ENCODE measurements at places on chromosomes 3 and 15.

GRCh38 chr3:181103605-181104004, 114.1 kb upstream of the DNAJC19 start:
- DNase-seq = no peak

DNA sequence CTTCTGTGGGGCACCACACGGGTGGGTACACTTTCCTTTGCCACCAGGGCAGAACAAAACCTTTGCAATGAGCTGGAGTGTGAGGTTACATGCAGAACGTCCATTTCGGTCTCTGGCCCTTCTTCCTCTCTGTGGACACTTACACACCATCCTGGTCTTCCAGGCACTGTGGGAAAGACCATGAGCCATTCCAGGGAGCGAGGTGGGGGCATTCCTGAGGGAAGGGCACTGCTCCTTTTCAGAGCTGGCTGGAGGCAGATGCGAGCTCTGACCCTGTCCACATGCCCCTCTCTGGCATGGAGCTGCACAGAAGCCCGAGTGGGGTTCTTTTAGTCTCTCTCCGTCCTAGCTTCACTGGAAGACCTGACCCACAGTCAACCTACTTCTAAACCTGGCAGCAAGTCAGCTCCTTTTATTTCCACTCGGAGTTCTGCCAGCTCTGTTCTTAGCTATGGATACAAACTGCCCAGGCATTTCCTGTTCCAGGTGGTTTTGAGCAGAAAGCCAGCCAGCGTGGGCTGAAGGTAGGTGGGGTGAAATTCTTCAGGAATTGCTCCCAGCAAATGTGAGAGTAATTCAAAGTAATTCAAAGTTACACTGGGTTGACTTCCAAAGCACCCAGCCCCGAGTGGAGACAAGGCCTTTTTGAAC, 281.4 kb downstream of the ADAMTS17 start:
- no peak for DNase-seq

DNA sequence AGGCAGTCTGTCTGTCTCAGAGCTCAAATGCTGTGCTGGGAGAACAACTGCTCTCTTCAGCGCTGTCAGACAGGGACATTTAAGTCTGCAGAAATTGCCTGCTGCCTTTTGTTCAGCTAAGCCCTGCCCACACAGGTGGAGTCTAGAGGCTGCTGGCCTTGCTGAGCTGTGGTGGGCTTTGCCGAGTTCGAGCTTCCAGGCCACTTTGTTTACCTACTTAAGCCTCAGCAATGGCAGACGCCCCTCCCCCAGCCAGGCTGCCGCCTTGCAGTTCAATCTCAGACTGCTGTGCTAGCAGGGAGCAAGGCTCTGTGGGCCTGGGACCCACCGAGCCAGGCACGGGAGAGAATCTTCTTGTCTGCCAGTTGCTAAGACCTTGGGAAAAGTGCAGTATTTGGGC, 25.0 kb upstream of the RPP14 start:
- no peak for DNase-seq

DNA sequence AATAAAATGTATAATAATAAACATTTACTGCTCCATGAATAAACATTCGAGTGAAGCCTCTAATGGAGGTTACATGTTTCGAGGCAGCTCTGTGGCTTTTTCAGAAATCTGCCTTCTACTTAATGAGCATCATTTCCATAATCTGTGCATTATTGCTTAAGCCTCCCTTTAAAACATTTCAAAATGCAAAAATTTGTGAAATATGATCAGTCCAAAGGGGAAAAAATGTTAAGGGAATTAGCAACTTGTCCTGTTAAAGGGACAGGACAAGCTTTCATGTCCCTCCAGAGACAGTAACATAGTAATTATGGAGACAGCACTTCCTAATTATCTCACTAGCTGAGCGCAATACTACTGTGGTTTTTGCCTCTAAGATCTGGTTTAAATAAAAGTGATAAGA, 886.6 kb upstream of the CFAP20DC start:
- DNase-seq = no peak

GRCh38 chr3:120025520-120025919, 68.7 kb downstream of the GSK3B start:
- no peak for DNase-seq

GRCh38 chr3:120018299-120018698, 75.9 kb downstream of the GSK3B start:
- no peak for DNase-seq

DNA sequence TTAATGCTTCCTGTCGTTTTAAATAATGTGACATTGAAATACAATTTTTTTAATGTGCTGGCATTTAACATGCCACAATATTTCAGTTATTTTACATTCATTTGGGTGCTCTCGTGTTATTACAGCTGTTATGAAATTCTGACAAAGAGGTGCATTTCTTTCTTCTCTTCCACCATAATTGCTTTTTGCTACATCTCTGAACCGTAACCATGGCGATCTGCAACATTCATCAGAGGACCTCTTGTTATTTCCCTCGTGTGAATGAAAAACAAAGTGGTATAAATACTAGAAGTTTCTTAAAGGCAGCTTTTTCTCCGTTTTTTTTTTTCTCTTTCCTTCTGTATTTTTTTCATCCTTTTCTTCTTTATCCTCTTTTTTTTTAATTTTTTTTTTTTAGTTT, 316.4 kb downstream of the MCTP2 start:
- DNase-seq = no peak

DNA sequence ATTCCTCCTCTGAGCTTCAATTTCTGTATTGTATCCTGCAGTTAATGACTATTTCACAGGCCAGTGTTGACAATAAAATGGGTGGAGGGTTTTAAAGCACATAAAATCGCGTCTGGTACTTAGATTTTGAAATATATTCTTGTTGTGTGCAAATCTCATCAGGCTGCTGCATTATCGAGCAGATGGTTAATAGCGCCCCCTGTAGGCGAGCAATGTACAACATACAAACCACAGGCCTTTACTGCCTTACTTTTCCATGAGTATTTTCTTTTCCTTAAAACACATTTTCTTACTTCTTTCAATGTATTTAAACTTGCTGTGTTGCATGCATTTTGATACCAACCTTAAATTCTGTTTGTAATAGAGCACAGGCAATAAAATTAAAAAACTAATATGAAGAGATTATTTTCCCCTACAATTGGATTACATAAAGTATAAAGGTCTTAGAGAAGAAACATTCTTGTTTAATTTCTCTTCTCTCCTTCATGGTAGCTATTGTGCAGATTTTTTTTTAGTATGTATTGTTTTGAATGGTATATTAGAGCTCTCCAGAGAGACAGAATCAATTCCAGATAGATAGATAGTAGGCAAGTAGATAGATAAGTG, 608.4 kb downstream of the CADM2 start:
- no peak for DNase-seq

GRCh38 chr3:3665961-3666640, 133.1 kb upstream of the LRRN1 start:
- no peak for DNase-seq

DNA sequence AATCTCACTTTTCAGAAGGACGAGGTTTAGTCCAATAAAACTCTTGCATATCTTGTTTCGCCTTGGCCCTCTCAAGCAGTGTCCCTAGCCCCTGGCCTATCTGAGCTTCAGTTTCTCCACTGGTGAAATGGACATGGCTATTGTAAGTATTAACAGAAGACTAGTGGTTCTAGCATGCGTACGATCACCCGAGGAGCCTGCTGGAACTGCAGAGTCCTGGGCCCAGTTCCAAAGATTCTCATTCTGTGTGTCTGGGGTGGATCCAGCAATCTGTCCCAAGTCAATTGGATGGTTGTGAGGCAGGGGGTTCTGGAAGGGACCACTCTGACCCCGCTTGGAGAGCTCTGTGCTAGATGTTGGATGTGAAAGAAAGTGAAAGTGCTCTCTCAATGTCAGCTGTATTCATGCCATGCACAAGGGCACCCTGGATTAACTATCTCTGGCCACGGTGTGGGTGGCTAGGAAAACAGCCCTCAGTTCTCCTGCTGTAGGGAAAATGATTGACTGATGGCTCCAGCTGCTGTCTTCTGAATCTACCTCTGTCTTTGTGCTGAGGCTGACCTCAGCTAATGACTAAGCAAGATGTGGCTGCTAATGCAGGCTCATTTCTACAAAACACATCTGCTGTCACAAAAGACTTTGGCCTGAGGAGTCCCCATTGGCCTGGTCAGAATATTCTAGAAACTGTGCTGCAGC, 1.9 kb upstream of the PLA1A start:
- DNase-seq = no peak

GRCh38 chr15:45393851-45394250, 15.5 kb upstream of the GATM start:
- DNase-seq = no peak

DNA sequence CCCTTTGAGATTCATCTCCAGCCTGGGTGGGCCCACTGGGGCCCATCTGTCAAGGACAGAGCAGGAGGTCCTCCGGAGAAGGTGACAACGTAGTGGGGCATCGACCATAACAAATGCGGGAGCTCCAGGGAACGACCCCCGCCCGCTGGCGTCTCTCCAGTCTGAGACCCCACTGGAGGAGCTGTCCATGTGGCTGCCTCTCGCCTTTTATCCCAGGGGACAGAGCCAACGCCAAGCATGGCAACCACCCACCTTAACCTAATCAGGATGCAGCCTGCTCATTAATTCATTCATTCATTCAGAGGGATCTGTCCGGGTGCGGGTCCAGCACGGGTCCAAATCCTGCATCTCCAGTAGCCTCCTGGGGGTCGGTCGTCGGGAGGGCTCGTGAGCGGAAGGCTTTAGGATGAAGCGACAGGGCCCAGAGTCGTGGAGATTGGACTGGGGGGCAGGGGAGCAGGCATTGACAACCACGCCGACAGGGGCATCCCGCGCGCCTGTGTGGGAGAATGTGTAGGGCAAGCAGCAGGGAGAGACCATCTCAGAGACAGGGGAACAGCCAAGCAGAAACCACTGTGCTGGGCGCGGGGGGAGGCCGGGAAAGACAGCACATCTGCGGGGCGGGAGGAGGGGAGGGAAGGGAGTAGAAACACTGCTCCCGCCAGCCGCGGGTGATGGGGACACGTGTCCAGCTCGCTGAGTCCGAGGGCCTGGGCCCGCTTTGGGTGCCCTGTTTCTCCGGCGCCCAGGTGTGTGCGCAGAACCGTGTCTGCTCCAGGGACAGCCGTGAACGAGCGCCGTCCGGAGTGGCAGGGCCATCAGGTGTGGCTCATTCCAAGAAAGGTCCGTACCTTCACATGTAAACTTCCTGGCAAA, 1.9 kb downstream of the PIGZ start:
- no peak for DNase-seq

- no peak for DNase-seq
Observed at GRCh38 chr15:26028086-26028740, 165.1 kb upstream of the ATP10A start.

DNA sequence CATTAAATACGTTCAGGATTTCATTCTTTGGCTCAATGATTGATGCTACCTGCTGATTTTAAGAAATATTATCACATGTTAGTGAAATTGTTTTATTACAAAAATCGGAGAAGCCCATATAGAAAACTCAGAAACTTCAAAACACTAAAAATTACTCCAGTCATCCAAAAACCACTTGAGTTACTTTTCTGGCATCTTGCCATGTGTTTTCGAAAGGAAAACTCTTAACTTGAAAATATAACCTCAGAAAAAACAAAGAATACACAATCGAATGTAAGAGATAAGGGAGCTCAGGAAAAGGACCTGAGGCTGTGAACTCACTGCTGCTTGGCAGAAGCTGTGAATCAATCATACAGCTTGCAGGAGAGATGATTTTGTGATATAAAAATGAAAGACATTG, 151.3 kb upstream of the SLITRK3 start:
- DNase-seq = no peak

DNA sequence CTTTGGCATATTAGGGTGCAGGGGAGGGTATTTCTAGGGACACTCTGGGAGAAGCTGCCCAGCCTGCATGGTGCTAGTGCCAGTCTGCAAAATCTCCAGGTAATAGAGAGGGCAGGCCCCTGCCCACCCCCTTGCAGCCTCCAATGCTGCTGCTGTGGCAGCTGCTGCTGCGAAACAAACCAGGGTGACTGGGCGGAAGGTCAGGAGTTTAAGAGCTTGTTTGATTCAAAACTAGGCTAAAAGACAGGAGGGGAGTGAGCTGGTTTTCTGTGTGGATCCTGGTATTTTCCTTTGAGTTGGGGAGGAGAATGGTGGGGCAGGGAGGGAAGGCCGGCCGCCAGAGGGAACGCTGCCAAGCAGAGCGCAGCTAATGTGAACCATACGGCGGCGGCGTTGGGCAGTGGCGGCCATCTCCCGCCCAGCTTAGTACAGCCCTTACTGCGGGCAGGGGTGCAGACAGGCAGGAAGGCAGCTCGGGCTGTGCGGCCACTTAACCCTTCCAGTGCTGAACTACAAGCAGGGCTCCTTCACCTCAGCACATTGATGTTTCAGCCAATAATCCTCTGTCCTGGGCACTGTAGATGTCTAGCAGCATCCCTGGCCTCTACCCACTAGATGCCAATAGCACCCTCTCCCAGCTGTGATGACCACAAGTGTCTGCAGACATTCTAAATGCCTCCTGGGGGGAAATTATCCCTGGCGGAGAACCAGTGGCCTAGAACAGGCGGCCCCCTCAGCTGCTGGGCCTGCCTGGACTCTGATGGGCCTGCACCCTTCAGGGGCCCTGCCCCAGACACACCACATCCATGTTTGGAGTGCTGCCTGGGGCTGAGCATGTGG, 125.7 kb downstream of the EEFSEC start:
- no peak for DNase-seq

- DNase-seq = no peak
Observed at GRCh38 chr15:66733976-66734375, 31.9 kb downstream of the SMAD6 start.

DNA sequence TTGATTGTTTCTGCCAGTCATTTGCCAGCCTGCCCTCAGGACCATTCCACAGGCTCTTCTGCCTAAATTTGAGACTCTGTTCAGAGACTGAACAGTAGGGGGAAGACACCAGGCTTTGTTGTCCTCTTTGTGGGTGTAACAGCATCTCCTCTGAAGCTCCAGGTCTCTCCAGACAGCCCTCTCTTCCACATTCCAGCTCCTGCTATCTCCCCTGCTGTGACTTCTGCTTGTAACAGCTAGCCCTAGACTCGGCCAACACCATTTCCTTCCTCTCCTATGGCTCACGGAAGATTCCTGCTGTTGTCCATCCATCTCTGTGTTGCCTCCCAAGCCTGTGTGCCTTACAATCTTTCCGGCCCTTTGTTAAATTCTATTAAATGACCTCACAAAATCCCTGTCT, 40.2 kb downstream of the SUCLG2 start:
- DNase-seq = no peak

Data from activated T-helper 1 cell treated with anti-CD3 and anti-CD28 coated beads, Interleukin-2, amount 50 U/mL, for 16 hours (primary cell).